Pancreas (tissue), 10 donors: ENCODE measurements at places on chromosomes 11 and 22. TPM values are rescaled to one million over a fixed set of nuclear protein-coding genes. Genes with fewer than 3 reads are reported as not detected.

DNAJB7 gene
- not detected for total RNA-seq

TEX54 gene
- total RNA-seq, result not detected

SLC25A1 gene
- total RNA-seq, result 42.7 TPM

RAPSN gene
- 0.31 TPM for total RNA-seq

SPI1 gene
- total RNA-seq, result 6.4 TPM

F2 gene
- not detected for total RNA-seq
